ENCODE measurements at places on chromosomes 1 and 21. TPM values are rescaled to one million over a fixed set of nuclear protein-coding genes. Genes with fewer than 3 reads are reported as not detected.
A peak's percentile ranks its signal among the peaks of the same experiment; 100 is the strongest.

MYCL gene
- 3.8 TPM for total RNA-seq

FAM89A gene
- 8.3 TPM for total RNA-seq

WDR3 gene
- 16.7 TPM for total RNA-seq

C8B gene
- total RNA-seq: 291 TPM

DNA sequence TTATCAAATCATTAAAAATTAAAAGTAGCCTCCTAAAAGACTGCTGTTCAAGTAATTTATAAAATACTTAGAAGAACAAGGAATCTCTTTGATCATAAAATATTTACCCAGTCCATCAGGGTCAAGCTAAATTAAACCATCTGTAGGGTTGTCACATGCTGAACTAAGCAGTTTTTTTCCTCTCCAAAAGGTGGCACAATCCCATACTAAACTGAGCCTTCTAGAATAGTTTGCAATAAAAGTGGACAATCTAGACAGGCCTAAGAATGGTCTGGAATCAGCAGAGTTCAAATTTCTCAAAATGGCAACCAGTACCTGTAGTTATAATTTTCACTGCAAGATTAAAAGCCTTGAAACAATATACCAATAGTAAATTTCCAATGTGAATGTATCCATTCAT lies 194.8 kb downstream of the EIF4G3 start:
- no peaks in the 10 kb centered on the region for H3K36me3 ChIP-seq
- H3K4me1 ChIP-seq: no peaks in the 10 kb centered on the region
- DNase-seq: no peak
- no peak overlapping the region for H3K27ac ChIP-seq
- no peaks in the 10 kb centered on the region for H3K27me3 ChIP-seq

DNA sequence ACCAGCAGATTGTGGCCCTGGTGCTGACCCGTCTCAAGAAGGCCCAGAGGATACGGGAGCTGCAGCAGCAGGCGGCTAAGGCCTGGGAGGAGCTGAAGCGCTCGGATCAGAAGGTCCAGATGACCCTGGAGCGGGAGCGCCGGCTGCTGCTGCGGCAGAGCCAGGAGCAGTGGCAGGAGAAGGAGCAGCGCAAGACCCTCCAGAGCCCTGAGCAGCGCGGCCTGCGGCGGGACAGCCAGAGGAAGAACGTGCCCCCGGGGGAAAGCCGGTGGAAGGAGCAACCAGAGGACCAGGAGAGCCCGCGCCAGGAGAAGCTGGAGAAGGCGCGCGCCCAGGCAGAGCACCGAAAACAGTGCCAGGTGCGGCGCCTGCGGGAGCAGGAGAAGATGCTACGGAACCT lies 1.0 kb downstream of the CCDC185 start:
- H3K4me1 ChIP-seq: no peaks in the 10 kb centered on the region
- no peak overlapping the region for H3K27ac ChIP-seq
- no peaks in the 10 kb centered on the region for H3K27me3 ChIP-seq
- no peak overlapping the region for H3K4me3 ChIP-seq
- H3K36me3 ChIP-seq: no peaks in the 10 kb centered on the region

- H3K27me3 ChIP-seq: no peaks in the 10 kb centered on the region
- DNase-seq: no peak
- H3K4me3 ChIP-seq: no peak overlapping the region
- no peak overlapping the region for H3K27ac ChIP-seq
Observed at GRCh38 chr1:14037101-14037847, 337.3 kb downstream of the PRDM2 start.

DNA sequence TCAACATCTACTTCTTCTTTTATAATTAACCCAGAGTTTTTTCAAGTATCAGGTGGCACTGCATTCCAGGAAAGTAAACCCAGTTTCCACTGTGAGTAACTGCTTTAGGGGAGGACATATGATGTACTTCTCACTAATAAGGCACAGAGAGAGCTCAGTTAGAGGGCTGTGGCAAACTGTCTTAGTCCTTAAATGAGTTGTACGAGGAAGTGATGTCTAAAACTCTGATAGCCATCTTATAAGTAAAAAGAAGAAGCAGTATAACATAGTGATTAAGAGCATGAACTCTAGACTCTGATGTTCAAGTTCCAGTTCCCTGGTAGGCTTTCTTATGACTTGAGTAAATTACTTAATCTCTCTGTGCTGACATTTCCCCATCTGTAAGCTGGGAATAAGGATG lies 58.7 kb upstream of the PTGS2 start:
- no peak overlapping the region for H3K4me3 ChIP-seq
- H3K36me3 ChIP-seq: no peaks in the 10 kb centered on the region
- no peak overlapping the region for H3K27ac ChIP-seq
- H3K27me3 ChIP-seq: no peaks in the 10 kb centered on the region

- no peaks in the 10 kb centered on the region for H3K27me3 ChIP-seq
- no peak overlapping the region for H3K27ac ChIP-seq
- DNase-seq: no peak
- no peak overlapping the region for H3K4me3 ChIP-seq
- no peaks in the 10 kb centered on the region for H3K4me1 ChIP-seq
Observed at GRCh38 chr1:214425101-214425500, 126.3 kb downstream of the PTPN14 start.

- H3K4me3 ChIP-seq: no peak overlapping the region
- no peaks in the 10 kb centered on the region for H3K36me3 ChIP-seq
- peak; percentile 80 for DNase-seq
- no peaks in the 10 kb centered on the region for H3K4me1 ChIP-seq
- no peak overlapping the region for H3K27ac ChIP-seq
- no peaks in the 10 kb centered on the region for H3K27me3 ChIP-seq
Observed at GRCh38 chr1:29793101-29793546, 556.8 kb downstream of the PTPRU start.

- H3K4me1 ChIP-seq: no peaks in the 10 kb centered on the region
- H3K27me3 ChIP-seq: no peaks in the 10 kb centered on the region
- H3K4me3 ChIP-seq: no peak overlapping the region
Observed at GRCh38 chr1:177748080-177748801, 221.6 kb downstream of the SEC16B start.

DNA sequence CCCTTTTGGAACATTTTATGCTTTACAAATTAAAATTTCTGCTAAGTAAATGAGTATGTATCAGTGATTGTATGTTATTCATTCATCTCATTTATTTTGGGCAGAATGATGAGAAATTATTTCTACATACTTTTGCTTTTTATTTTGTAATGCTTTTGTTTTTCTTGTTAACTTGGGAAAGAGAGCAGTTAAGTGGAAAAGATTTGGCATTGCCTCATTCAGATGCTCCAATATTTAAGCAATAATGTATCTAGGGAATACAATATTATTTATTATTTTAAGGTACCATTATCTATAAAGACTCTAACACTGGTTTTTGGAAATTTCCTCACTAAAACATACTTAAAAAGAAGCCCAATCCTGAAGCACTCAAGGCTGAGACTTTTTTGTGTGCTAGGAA lies 431.8 kb downstream of the NEGR1 start:
- H3K27me3 ChIP-seq: no peaks in the 10 kb centered on the region
- H3K4me3 ChIP-seq: no peak overlapping the region
- H3K4me1 ChIP-seq: no peaks in the 10 kb centered on the region
- H3K36me3 ChIP-seq: no peaks in the 10 kb centered on the region

DNA sequence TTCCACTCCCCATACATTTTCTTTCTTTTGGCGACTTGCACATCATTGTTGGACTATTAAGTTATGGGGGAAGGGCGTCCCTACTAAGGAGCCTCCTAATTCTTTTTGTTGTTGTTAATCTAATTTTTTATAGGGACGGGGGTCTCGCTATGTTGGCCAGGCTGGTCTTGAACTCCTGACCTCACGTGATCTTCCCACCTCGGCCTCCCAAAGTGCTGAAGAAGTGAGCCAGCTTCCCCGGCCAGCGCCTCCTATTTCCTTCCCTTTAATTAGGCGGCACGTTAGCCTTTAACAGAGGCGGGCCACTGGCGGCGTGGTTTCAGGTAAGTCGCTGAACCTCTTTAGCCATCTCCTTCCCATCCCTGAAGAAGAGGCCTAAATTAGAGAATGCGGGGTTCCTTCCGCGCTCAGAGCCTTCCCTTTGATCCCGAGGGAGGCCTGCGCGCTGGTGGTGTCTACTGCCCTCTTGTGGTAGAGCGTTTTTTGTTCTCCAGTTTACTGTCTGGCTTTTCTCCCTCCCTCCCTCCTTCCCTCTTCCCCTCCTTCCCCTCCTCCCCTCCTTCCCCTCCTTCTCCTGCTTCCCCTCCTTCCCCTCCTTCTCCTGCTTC lies 38.1 kb downstream of the TNFRSF9 start:
- H3K4me3 ChIP-seq: no peak overlapping the region
- no peak overlapping the region for H3K27ac ChIP-seq

- no peaks in the 10 kb centered on the region for H3K36me3 ChIP-seq
- DNase-seq: no peak
- no peak overlapping the region for H3K4me3 ChIP-seq
- H3K27me3 ChIP-seq: no peaks in the 10 kb centered on the region
- no peaks in the 10 kb centered on the region for H3K4me1 ChIP-seq
- H3K27ac ChIP-seq: no peak overlapping the region
Observed at GRCh38 chr1:201883786-201884185, 4.9 kb upstream of the SHISA4 start.

DNA sequence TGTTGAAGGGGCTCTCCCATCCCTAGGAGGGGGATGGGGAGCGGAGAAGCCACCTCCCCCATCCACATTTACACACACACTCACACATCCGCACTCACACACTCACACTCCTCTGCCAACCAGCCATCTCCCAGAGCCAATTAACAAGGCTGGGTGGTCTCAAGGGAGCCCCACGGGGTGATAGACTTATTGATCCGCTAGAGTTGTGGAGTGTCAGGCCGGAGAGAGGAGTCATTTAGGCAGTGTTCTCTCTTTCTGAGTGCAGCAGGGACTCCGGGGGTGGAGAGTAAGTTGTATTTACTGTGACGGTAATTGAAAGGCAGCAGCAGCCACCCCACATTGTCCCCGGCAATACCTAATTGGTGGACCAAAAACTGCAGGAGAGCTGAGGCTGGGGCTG lies 61.6 kb downstream of the KLHDC7A start:
- no peaks in the 10 kb centered on the region for H3K4me1 ChIP-seq
- DNase-seq: no peak
- H3K27ac ChIP-seq: no peak overlapping the region
- H3K27me3 ChIP-seq: no peaks in the 10 kb centered on the region
- no peaks in the 10 kb centered on the region for H3K36me3 ChIP-seq

DNA sequence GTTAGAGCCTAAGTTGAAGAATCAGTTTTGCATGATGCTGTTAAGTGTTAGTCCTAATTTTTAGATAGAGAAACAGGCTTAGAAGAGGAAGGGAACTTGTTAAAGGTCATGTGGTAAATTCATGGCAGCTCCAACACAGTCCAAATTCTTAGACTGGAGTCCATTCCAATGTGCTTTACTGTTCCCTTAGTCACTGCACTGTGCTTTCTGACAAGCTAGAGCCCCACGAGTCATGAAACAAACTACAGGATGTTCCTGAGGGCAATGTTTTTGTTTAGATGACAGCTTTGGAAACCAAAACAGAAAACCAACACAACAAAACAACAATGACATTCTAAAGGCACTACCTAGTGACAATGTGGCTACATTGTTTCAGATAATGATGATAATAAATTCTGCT lies 23.1 kb upstream of the RGS4 start:
- H3K4me3 ChIP-seq: no peak overlapping the region
- H3K4me1 ChIP-seq: no peaks in the 10 kb centered on the region
- H3K27me3 ChIP-seq: no peaks in the 10 kb centered on the region
- no peaks in the 10 kb centered on the region for H3K36me3 ChIP-seq
- no peak overlapping the region for H3K27ac ChIP-seq

GRCh38 chr1:9872430-9873165 lies 37.5 kb downstream of the CTNNBIP1 start:
- no peaks in the 10 kb centered on the region for H3K36me3 ChIP-seq
- H3K27ac ChIP-seq: no peak overlapping the region
- H3K27me3 ChIP-seq: no peaks in the 10 kb centered on the region
- DNase-seq: no peak
- H3K4me1 ChIP-seq: peaks cover 14% of the 10 kb centered on the region
- no peak overlapping the region for H3K4me3 ChIP-seq

DNA sequence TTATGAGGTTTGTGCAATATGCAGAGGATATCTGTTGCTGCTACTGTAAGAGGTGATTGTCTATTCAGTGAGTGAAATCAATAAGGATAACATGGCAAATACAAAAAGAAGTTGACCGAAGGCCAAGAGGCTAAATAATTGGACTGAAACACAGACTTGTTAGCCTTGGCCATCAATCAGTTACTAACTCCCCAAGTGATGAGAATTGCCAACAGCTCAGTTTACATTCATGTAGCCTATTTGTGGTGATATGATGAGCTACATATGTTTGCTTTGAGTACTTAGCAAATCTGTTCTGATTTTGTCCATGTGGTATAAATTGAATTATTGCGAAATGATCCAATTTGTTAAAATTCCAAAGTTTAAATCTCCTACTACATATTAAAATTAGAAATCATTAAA lies 68.6 kb upstream of the VAV3 start:
- no peaks in the 10 kb centered on the region for H3K36me3 ChIP-seq
- no peaks in the 10 kb centered on the region for H3K27me3 ChIP-seq
- H3K4me1 ChIP-seq: no peaks in the 10 kb centered on the region

- H3K27ac ChIP-seq: no peak overlapping the region
- H3K4me3 ChIP-seq: no peak overlapping the region
- H3K27me3 ChIP-seq: no peaks in the 10 kb centered on the region
- H3K4me1 ChIP-seq: no peaks in the 10 kb centered on the region
- no peak for DNase-seq
- H3K36me3 ChIP-seq: no peaks in the 10 kb centered on the region
Observed at GRCh38 chr21:41011951-41012366, 156.0 kb upstream of the BACE2 start.

DNA sequence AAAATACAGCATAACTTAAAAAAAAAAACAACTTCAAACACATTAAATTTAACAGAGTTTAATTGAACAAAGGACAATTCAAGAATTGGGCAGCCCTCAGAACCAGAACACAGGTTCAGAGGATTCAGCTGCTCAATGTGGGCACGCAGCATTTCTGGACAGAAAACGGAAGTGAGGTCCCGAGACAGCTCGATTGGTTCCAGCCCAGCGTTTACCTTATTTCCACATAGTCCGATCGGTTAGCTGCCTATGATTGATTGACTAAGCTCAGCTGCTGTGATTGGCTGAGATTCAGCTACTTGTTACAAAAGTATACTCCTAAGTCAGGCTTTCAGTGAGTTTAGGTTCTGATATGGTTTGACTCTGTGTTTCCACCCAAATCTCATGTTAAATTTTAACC lies 33.3 kb downstream of the ZP4 start:
- no peak overlapping the region for H3K4me3 ChIP-seq
- H3K36me3 ChIP-seq: no peaks in the 10 kb centered on the region
- H3K4me1 ChIP-seq: no peaks in the 10 kb centered on the region
- no peak overlapping the region for H3K27ac ChIP-seq

DNA sequence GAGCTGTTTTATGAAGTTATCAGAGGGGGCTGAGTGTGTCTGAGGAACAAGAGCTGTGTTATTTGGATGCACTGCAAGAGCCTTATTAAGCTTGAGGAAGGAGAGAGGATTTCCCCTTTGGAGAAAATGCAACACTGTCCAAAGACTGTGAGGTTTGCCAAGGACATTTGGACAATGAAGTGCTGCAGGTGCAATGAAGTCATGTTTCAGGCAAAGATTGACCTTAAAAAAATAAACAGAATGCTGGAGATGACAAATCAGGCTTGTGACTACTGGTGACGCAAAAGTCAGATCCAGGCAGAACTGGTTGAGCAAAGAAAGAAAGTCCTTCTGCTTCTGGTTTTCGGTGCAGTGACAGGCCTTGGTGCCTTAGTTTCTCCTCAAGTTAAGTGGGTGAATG lies 125.2 kb upstream of the KIAA0040 start:
- H3K27me3 ChIP-seq: no peaks in the 10 kb centered on the region
- no peaks in the 10 kb centered on the region for H3K36me3 ChIP-seq
- H3K4me1 ChIP-seq: no peaks in the 10 kb centered on the region
- H3K4me3 ChIP-seq: no peak overlapping the region
- no peak for DNase-seq

- DNase-seq: no peak
- H3K27ac ChIP-seq: no peak overlapping the region
- H3K27me3 ChIP-seq: no peaks in the 10 kb centered on the region
- no peak overlapping the region for H3K4me3 ChIP-seq
- H3K36me3 ChIP-seq: no peaks in the 10 kb centered on the region
- H3K4me1 ChIP-seq: no peaks in the 10 kb centered on the region
Observed at GRCh38 chr1:84462118-84462517, 16.9 kb upstream of the RPF1 start.

Data from right lobe of liver (tissue), 6 donors.